Astrocyte (in vitro differentiated cells and primary cell): ENCODE measurements at places on chromosomes 2 and 18. TPM values are rescaled to one million over a fixed set of nuclear protein-coding genes. Genes with fewer than 3 reads are reported as not detected.

Gene ITPRIPL1
- total RNA-seq: 0.10 and 0.45 TPM in 2 replicates

GRCh38 chr2:110807522-110807921, 75.1 kb downstream of the ACOXL start:
- no peaks in the 10 kb centered on the region for H3K36me3 ChIP-seq
- H3K27ac ChIP-seq: no peak overlapping the region
- H3K4me1 ChIP-seq: no peaks in the 10 kb centered on the region
- peaks cover 12% of the 10 kb centered on the region for H3K27me3 ChIP-seq
- H3K4me3 ChIP-seq: no peak overlapping the region

Gene ANKRD29
- 0.70 and 0.75 TPM in 2 replicates for total RNA-seq

DNA sequence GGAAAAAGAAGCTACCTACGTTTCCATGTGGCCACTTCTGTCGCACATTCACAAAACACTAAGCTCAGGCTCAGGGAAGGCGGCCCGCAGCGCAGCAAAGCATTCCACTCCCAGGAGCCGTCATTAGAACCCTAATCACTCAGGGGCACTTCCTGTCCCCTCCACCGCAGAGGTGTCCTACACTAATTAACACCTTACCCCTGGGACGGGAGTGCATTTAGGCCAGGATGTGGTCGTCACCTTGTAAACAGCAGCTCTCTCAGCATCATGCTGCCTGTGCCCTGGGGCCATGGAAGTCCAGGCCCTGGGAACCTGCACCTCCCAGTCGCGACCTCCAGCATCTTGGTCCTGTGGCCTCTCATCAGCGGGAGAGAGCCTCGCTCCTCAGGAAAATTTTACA, 359.8 kb upstream of the SALL3 start:
- H3K4me3 ChIP-seq: no peak overlapping the region
- H3K36me3 ChIP-seq: no peaks in the 10 kb centered on the region
- no peaks in the 10 kb centered on the region for H3K4me1 ChIP-seq
- no peak for DNase-seq

Gene GPR35
- total RNA-seq: 0.72 and 0.82 TPM in 2 replicates

- no peak overlapping the region for H3K4me3 ChIP-seq
- no peaks in the 10 kb centered on the region for H3K4me1 ChIP-seq
- DNase-seq: no peak
These were observed 428.7 kb upstream of the GYPC start for GRCh38 chr2:126227250-126227649.

DNA sequence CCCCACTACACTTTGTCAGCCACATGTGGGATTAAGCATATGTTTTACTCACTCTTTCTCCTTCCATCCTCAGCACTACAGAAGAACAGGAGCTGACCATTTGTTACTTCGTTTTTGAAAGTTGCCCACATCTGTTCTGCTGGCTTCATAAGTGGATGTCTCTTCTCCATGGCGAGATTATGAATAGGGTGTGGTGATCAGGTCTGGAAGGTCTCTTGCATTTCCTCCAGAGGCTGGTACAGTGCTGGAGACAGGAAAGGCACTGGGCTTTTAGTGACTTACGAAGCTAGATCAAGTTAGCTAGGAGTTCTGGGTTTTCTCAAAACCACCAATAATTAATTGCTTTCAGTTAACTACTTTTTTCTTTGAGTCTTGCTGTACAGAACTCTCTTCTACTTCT, 136.5 kb downstream of the AQP4 start:
- no peak for DNase-seq
- H3K4me1 ChIP-seq: no peaks in the 10 kb centered on the region
- no peak overlapping the region for H3K4me3 ChIP-seq
- H3K27ac ChIP-seq: no peak overlapping the region

Gene CASP8
- 14.4 and 16.4 TPM in 2 replicates for total RNA-seq

Gene POMC
- not detected in 2 replicates for total RNA-seq

Gene KCNS3
- total RNA-seq: 0.84 and 1.7 TPM in 2 replicates

- H3K4me1 ChIP-seq: peaks cover 35% of the 10 kb centered on the region
- H3K4me3 ChIP-seq: peak overlapping the region; percentile 84
- H3K27ac ChIP-seq: peak overlapping the region; percentile 54
- DNase-seq: no peak
- H3K36me3 ChIP-seq: peaks cover 5% of the 10 kb centered on the region
- no peaks in the 10 kb centered on the region for H3K27me3 ChIP-seq
These were observed 820 bp downstream of the MTCL1 start for GRCh38 chr18:8705961-8706790.

Gene WNT10A
- total RNA-seq: 0.91 and 2.5 TPM in 2 replicates

GRCh38 chr2:136281281-136282114, 163.5 kb upstream of the CXCR4 start:
- no peak overlapping the region for H3K27ac ChIP-seq
- H3K27me3 ChIP-seq: no peaks in the 10 kb centered on the region
- H3K4me3 ChIP-seq: no peak overlapping the region
- H3K36me3 ChIP-seq: no peaks in the 10 kb centered on the region
- DNase-seq: no peak
- H3K4me1 ChIP-seq: no peaks in the 10 kb centered on the region

DNA sequence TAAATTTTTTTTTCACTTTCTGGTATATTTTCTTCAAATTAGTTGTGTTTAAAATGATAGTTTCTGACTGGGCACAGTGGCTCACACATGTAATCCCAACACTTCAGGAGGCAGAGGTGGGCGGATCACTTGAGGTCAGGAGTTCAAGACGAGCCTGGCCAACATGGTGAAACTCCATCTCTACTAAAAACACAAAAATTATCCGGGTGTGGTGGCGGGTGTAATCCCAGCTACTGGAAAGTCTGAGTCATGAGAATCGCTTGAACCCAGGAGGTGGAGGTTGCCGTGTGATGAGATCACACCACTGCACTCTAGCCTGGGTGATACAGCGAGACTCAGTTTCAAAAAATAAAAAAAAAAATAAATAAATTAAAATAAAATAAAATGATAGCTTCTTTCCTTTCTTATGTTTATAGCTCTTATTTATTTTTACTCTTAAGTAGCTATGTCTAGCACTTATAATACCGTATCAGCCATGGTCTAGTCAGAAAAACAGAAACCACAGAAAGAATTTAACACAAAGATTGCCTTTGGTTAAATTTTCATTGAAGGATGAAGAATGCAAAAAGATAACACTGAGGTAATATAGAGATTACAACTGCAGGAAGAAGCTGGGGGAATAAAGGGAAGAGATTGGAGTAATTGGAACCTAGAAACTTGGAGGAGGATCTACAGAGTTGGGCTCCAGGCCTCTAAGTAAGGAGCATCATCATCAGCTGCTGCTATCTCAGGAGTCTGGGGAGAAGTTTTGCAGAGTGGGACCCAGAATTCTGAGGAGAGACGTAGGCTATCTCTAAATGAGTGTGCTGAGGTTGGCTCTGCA, 54.7 kb upstream of the MBOAT2 start:
- H3K27me3 ChIP-seq: no peaks in the 10 kb centered on the region
- peaks cover 7% of the 10 kb centered on the region for H3K4me1 ChIP-seq
- H3K27ac ChIP-seq: peak overlapping the region; percentile 47
- peak; percentile 88 for DNase-seq
- no peaks in the 10 kb centered on the region for H3K36me3 ChIP-seq
- no peak overlapping the region for H3K4me3 ChIP-seq

GRCh38 chr2:224778474-224778877, 62.3 kb upstream of the CCDC195 start:
- no peak overlapping the region for H3K27ac ChIP-seq
- no peaks in the 10 kb centered on the region for H3K4me1 ChIP-seq
- peaks cover 13% of the 10 kb centered on the region for H3K36me3 ChIP-seq
- peak; percentile 29 for DNase-seq

DNA sequence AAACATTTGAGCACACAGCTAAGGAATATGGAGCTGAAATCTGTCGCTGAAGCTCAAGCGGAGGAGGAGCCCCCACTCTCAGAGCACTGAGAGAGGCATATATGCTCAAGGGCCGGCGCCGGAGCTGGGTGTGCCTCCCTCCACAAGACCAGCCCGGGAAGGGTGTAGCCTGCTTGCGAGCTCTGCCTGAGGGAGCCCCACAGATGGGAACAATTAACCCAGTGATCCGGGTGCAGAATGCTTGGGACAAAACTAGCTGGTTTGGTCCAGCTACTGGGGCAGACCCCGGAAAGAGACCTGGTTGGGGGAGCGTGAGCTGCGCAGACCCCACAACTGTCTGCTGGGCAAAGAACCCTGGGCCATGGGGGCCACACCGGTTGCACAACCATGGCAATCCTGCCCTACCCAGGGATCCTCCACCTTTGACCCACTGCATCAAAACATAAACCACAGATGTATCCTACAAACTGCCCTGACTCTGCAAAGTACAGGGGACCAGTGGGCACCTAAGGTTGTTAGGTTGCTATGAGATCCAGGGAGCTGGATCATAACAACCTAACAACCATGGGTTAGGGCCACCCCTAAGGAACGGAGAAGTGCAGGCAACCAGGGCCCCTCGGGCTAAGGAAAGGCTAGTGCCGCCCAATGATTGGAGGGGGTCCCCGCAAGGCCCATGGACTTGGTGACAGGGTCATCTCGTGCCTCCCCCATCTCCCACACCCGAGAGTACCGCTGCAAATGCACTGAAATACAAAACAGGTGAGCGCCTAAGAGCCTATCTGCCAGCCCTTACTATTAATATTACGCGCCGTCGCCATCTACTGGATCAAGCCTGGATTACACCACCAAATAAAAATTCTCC, 53.4 kb upstream of the SCN1A start:
- no peak for DNase-seq
- no peaks in the 10 kb centered on the region for H3K4me1 ChIP-seq
- H3K36me3 ChIP-seq: no peaks in the 10 kb centered on the region
- H3K4me3 ChIP-seq: no peak overlapping the region
- no peaks in the 10 kb centered on the region for H3K27me3 ChIP-seq
- no peak overlapping the region for H3K27ac ChIP-seq

GRCh38 chr2:102181919-102182635, 4.7 kb upstream of the IL1RL2 start:
- H3K4me3 ChIP-seq: no peak overlapping the region
- no peaks in the 10 kb centered on the region for H3K4me1 ChIP-seq
- H3K27ac ChIP-seq: no peak overlapping the region
- H3K36me3 ChIP-seq: no peaks in the 10 kb centered on the region

Gene OTOS
- total RNA-seq: not detected in 2 replicates

DNA sequence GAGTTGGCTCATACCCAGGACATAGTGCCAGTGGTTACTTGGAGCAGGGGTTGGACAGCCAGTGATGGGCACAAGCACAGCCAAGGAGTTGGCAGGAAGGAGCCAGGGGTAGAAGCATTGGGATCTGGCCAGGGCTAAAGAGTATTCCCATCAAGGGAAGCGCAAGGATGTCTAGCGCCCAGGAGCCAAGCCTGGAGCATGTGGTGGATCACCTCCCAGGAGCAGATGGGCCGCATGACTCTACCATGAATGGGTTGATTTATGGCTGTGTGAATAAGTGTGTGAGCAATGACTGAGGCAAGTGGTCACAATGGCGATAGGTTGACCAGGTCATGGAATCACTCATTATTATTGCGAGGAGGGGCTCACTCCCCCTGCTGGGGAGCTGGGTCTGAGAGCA, 111.1 kb downstream of the FHOD3 start:
- no peaks in the 10 kb centered on the region for H3K27me3 ChIP-seq
- H3K4me1 ChIP-seq: no peaks in the 10 kb centered on the region
- no peak overlapping the region for H3K27ac ChIP-seq
- H3K4me3 ChIP-seq: no peak overlapping the region
- DNase-seq: no peak

Gene CNGA3
- total RNA-seq: not detected in 2 replicates

Gene CCBE1
- total RNA-seq: 2.7 and 4.1 TPM in 2 replicates

GRCh38 chr2:85326406-85327159, 1.2 kb downstream of the TGOLN2 start:
- peak overlapping the region; percentile 75 for H3K4me3 ChIP-seq
- peaks cover 11% of the 10 kb centered on the region for H3K4me1 ChIP-seq
- DNase-seq: no peak
- H3K36me3 ChIP-seq: peaks cover 26% of the 10 kb centered on the region

Gene NT5C1B
- not detected in 2 replicates for total RNA-seq

DNA sequence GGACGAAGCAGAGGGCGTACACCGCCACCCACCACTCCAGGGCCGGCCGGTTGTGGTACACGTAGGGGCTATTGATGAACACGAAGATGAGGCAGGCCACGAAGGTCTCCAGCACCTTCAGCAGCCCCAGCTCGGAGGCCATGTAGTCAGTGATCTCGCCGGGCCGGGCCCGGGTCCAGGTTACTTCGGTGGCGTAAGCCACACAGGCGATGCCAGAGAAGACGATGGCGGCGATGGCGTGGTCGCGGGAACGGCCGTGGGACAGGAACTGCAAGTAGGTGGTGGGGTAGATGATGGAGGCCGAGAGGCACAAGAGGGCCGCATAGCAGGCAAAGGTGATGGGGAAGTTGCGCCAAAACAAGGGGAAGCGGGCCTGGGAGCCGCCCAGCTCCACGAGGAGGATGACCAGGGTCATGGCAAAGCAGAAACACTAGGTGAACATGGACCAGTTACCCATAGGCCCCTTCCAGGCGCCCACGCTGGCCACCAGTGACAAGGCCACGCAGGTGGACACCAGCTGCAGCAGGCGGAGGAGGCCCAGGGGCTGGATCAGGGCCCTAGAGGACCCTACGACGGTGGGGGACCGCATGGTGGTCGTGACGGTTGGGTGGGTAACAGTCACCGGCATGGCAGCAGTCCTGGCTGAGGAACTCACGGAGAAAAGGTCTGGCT, 128.4 kb upstream of the FAM98A start:
- no peaks in the 10 kb centered on the region for H3K36me3 ChIP-seq
- no peak overlapping the region for H3K27ac ChIP-seq
- no peak overlapping the region for H3K4me3 ChIP-seq
- no peaks in the 10 kb centered on the region for H3K27me3 ChIP-seq

GRCh38 chr2:220575963-220576362, 948.5 kb downstream of the SLC4A3 start:
- peak; percentile 85 for DNase-seq
- no peaks in the 10 kb centered on the region for H3K36me3 ChIP-seq
- no peaks in the 10 kb centered on the region for H3K4me1 ChIP-seq
- H3K4me3 ChIP-seq: no peak overlapping the region

- H3K4me1 ChIP-seq: peaks cover 33% of the 10 kb centered on the region
- no peaks in the 10 kb centered on the region for H3K27me3 ChIP-seq
- no peaks in the 10 kb centered on the region for H3K36me3 ChIP-seq
- H3K4me3 ChIP-seq: no peak overlapping the region
- peak overlapping the region; percentile 86 for H3K27ac ChIP-seq
These were observed 9.5 kb upstream of the PROC start for GRCh38 chr2:127408807-127409099.

- H3K4me1 ChIP-seq: no peaks in the 10 kb centered on the region
- H3K4me3 ChIP-seq: no peak overlapping the region
- no peaks in the 10 kb centered on the region for H3K27me3 ChIP-seq
- H3K27ac ChIP-seq: no peak overlapping the region
- DNase-seq: no peak
- H3K36me3 ChIP-seq: no peaks in the 10 kb centered on the region
These were observed 328.8 kb downstream of the ARL6IP6 start for GRCh38 chr2:153047220-153047619.

Gene CLIP4
- total RNA-seq: 14.7 and 18.4 TPM in 2 replicates

GRCh38 chr18:12011957-12012549, 30.7 kb downstream of the IMPA2 start:
- no peak overlapping the region for H3K27ac ChIP-seq
- H3K4me3 ChIP-seq: no peak overlapping the region
- no peak for DNase-seq
- H3K27me3 ChIP-seq: peaks cover 2% of the 10 kb centered on the region
- peaks cover 6% of the 10 kb centered on the region for H3K4me1 ChIP-seq

Gene MTX2
- 25.2 and 29.0 TPM in 2 replicates for total RNA-seq

Gene UGT1A4
- total RNA-seq: not detected in 2 replicates

Gene VWC2L
- total RNA-seq: not detected in 2 replicates
